Dorsolateral prefrontal cortex (tissue), 122 donors: ENCODE measurements at places on chromosomes 2 and 18. TPM values are rescaled to one million over a fixed set of nuclear protein-coding genes. Genes with fewer than 3 reads are reported as not detected.

DNA sequence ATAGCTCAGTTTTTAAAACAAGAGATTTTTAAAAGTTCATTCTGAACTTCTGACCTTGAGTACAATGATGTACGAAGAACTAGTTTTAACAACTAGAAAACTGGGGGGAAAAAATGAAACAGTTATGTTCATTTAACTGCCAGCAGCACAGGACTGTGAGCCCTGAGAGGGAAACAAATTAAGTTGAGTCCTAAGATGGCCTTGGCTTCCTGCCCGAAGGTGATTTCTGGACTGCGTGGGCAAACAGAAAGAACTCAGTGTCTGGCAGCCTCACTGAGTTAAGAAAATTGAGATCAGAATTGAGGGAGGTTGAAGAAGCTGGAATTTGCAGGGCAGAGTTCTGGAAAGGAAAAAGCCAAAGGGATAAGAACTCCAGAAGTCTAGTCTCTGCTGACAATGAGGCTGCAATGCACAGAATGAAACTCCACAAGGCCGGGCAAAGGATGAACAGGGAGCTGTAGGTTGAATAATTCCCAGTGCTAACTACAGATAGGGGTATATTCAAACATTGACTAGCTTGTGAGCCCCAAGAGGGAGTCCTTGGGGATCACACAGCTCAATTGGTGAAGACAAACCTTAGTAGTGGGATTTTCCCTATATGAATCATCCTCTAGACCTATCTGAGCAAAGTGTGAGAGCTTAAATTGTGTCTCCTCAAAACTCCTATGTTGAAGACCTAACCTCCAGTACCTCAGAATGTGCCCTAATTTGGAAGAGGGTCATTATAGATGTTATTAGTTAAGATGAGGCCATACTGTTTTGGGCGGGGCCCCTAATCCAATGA is 13.1 kb upstream of the CRACDL start:
- no peak for DNase-seq

GRCh38 chr18:79806976-79807841 is 9.5 kb downstream of the KCNG2 start:
- peak; percentile 18 for DNase-seq

DNA sequence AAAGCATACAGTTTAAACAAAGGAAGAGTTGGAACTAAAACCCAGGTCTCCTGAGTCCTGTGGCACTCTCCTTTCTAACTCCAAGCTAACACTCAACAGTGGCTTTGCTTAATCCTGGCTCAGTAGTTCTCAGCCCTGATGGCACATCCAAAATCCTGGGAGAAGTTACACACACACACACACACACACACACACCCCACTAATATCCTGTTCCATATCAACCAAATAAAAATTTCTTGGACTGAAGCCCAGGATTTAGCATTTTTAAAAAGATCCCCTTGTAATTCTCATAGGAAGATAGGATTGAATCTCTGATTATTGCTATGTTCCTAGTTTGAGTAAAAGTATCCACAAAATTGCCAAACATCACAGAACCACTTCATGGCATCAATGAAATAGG is 136.1 kb upstream of the RIOK3 start:
- DNase-seq: no peak

DNA sequence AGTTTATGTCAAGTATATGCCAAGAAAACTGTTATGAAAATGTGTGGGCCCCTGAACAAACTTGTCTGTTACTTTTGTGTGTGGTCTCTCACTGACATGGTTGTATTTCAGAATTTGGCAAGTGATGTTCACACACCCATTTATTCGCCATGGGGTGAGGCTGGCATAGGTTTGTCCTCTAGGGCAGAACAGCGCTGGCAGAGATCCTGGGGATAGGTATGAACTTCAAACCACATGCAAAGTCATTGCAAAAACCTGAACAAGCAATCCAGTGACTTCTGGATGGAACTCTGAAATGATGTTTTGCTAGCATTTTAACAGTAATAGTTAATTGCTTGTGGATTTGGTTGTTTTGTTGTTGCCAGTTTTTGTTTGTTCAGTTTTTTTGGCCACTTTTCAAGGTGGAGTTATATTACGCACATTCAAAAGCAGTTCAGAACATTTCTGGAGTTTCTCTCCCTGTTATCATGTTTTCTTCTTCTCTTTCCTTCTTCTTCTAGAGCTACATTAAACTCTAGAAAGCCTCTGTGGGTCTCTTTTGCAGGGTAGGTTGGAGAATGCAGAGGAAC is 78.5 kb downstream of the MDH1 start:
- DNase-seq: no peak

- DNase-seq: no peak
Observed at GRCh38 chr18:6315517-6316331, 99.0 kb downstream of the L3MBTL4 start.

DNA sequence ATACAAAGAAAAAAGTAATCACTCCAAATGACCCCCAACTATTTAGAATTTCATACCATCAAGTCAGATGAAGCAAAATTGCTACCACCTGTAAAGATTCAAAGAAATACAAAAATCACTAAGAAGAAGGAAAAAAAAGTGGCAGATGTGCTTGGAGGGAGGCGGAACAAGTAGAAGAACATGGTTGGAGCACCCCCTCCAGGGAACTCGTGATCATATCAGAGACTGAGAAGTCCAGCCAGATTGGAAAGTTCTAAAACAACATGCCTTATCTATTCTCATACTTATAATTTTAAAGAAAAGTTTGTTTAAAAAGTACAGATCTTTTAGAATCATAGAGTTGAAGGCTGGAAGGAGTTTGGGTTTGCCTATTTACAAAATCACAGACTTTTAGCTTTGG is 113.4 kb upstream of the CYP26B1 start:
- DNase-seq: no peak

DNA sequence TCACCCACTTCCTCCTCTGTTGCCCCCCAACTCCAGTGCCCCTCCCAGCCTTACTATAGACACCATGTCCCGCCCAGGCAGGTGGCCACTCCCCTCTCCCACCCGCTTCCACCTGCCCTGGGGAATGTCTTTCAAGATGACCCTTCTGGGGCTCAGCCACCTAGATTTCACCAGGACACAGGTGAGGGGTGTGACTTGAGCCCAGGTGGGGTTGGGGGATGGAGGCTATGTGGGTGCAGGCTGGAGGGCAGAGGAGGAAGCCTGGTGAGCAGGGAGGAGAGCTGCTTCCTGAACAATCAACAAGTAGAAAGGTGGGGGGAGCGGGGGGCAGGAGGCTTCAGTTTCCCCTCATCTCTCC is 8.7 kb downstream of the ADRA2B start:
- peak; percentile 7 for DNase-seq

DNA sequence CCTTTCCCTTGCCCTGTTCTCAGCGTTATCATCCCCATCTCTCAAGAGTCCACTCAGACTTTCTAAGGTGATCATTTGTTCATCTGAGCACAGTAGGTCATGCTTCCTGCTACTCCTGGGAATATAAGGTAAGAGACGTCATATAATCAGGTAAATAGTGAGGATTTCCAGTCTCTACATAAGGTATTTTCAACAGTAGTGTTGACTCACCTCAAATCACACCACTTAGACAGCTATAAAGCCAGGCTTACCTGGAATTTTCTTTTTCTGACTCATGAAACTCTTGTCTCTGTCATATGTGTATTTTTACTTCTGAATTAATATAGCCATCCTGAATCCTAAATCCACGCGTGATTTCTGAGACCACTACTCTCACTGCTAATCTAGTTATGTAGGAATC is 443.2 kb downstream of the ARHGAP15 start:
- DNase-seq: no peak

DNA sequence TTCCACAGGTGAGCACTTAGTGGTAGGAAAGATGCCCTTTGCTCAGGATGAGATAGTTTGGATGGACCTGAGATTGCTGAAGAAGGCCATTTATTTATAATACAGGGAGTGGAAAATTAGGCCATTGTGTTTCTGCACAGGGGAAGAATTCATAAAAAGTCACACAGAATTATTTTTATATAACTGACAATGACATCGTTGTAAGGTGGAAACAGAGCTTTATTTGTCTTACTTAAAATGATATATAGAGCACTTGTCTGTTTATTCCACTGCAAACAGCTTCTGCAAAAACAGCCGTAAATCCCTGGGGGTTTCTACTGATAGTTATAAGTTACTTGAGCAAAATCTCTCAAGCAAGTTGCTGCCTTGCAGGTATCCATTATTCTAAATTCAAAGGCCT is 158.1 kb upstream of the ZNF521 start:
- DNase-seq: no peak

- DNase-seq: no peak
Observed at GRCh38 chr2:72326759-72327158, 179.1 kb upstream of the CYP26B1 start.

Gene TMEFF2
- total RNA-seq: 33.8 TPM

Gene LRRTM4
- total RNA-seq: 47.9 TPM

GRCh38 chr2:197211881-197212342 is 98.7 kb downstream of the ANKRD44 start:
- no peak for DNase-seq

- DNase-seq: no peak
Observed at GRCh38 chr18:24918257-24918656, 433.7 kb downstream of the ZNF521 start.

DNA sequence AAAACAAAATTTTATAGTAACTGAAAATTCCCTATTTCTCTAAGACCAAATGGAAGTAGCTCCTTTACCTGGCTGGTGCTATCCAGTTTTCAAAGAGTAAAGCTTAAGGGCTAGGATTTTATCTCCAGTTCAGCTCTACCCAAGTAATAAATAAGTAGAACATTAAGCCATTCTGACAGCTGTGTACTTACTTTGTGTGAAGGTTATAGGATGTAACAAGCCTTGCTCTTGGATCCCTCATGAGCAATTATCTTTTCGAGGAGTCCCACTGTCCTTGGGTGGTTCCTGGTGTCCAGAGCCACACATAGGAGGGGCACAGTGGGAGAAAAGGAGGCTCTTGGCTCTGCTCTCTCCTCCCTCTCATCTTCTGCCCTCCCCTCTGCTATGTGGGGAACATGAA is 45.5 kb downstream of the KIF5C start:
- no peak for DNase-seq

DNA sequence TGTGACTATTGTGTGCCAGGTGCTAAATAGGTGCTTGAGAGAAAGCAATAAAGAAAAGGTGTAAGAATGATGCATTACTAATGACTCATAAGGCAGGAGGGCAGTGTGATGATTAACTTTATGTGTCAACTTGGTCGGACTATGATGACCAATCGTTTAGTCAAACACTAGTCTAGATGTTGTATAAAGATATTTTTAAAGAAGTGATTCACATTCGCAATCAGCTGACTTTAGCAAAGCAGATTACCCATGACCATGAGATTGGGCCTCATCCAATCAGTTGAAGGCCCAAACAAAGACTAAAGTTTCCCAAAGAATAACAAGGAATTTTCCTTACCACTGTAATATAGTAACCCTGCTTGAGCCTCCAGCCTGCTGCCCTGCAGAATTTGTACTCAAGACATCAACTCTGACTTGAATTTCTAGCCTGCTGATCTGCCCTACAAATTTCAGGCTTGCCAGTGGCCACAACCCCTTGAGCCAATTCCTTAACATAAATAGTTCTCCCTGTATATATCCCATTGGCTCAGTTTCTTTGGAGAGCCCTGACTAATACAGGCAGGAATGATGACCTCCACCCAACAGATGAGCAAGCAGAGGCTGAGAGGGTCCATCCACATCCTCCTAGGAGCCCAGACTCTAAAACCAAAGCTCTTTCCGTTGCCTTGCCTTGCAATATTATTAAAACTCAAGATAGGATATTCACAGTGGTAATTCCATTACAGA is 132.6 kb downstream of the ACTR3 start:
- no peak for DNase-seq

GRCh38 chr2:10162586-10163497 is 40.3 kb downstream of the RRM2 start:
- no peak for DNase-seq

GRCh38 chr2:111670776-111671175 is 213.2 kb downstream of the ANAPC1 start:
- DNase-seq: no peak

DNA sequence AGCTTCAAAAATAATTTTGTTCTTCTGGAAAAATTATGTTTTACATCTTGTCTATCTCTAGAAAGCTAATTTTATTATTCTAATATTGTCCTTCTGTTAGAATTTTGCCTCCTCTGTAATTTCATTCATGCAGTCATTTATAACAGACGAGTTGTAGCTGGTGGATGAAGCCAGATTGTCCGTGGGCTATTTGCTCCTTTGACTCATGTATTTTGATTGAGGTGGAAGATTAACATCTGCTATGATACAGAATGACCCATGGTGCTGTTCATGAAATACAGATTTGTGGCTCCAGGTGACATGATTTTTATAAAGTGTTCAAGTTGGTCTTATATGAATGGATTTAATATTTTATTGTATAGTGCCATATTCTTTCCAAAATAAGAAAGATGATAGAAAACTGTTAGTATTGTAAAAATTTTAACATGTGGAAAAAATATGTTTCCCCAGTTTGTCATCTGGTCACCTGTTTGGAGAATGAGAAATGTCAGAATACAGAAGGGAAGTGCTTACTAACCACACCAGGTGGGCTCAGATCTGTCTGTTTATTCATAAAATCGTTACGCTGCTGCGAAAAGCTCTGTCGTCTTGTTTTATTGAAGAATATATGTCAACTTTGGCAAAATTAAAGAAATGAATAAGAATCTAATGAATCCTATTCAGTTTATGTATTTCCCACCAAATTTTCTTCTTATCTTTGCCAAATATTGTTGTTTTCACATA is 20.4 kb upstream of the L3MBTL4 start:
- DNase-seq: no peak

GRCh38 chr18:55206927-55207326 is 247.7 kb upstream of the CCDC68 start:
- DNase-seq: no peak

Gene SCG2
- 106 TPM for total RNA-seq

GRCh38 chr2:99442837-99443236 is 47.0 kb downstream of the REV1 start:
- no peak for DNase-seq

DNA sequence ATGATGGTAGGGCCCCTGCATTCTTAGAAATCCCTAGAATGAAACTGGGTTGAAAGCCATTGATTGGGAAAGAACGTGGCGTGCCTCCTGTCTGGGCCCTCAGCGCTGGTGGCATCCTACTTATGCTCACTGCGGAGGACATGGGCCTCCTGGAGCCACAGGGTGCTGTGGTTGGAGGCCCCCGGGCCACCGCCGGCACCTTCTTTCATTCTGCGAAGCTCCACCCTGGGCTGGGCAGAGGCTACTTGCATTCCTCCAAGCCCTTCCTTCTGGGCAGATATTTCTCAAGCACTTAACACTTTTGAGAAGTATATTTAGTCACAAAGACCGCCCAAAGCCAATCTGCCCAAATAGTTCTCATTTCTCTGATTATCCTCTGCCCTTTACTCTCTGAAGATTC is 311.9 kb downstream of the MYCN start:
- DNase-seq: no peak

GRCh38 chr2:234191819-234192407 is 141.4 kb downstream of the SPP2 start:
- no peak for DNase-seq

DNA sequence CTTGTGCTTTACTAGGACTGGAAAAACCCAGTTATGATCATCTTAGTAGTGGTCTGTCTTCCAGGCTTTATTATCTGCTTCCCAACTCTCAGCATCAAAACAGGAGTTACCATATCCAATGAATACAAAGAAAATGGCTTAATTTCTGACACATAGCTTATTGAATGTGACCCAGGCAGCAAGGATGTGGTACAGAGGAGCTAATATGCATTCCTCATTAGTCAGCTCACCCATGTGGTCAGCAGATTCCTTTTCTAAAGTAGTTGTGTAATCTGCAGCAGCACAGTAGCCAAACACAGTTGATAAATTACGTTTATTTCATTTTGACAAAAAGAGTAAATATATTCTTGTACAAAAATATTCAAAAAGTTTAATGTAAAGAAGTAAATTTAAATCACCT is 43.6 kb downstream of the TSPYL6 start:
- no peak for DNase-seq

GRCh38 chr18:45480219-45481015 is 134.9 kb upstream of the SLC14A2 start:
- DNase-seq: no peak
